ENCODE measurements at places on chromosomes 1 and 21. TPM values are rescaled to one million over a fixed set of nuclear protein-coding genes. Genes with fewer than 3 reads are reported as not detected.
A peak's percentile ranks its signal among the peaks of the same experiment; 100 is the strongest.

The SIM2 gene
- 1.3 TPM for polyA plus RNA-seq

DNA sequence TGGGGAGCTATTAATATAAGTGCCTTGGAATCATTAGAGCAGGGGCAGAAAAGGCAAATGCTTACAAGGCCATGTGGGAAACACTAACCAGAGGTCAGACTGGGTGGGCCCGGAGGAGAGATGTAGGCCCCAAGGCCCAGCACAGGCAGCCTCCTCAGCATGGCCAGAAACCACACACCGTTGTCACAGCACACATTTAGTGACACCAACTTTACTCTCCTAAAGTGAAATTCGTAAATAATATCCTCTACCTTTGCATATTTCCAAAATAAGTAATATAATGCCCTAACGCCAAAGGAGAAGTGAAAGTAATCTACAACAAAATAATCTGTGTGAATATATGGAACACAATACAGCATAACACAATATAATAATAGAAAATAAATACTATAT, 62.6 kb downstream of the KIF21B start:
- no peak for DNase-seq

DNA sequence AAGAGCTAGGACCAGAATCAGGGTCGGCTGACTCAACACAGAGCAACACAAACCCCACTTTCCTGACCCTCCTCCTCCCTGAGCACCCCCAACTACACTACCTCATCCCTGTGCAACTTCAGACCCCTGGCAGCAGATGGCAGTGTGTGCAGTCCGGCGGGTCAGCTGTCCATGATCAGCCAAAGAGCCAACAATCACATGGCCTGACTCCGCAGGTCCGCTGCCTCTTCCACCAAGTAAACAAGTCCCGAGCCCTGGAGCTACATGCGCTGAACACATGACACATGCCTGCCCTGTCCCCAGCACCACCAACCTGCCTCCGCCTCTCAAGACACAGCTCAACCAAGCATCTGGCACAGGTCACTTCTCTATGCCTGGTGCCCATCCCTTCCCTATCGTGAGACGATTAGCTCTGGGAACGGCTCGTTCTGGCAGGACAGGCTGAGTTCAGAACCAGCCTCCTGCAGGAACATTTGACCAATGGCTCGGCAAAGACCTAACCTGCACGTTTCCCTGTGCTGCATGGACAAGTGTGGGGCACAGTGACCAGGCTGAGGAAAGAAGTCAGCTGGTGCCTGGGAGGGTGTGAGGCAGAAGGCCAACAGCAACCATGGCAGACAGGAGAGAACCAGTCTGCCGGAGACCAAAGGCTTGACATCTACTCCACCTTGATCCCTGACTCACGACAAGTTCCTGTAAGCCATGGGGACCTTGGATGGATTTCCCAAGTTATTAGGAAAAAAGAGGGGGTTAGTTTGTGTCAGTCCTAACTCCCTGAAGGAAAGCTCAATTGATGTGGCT, 60.3 kb downstream of the CD46 start:
- DNase-seq, result no peak

The RASAL2 gene
- polyA plus RNA-seq, result 34.0 TPM

The PRELP gene
- polyA plus RNA-seq, result 2.0 TPM

The TEX38 gene
- 0.25 TPM for polyA plus RNA-seq

DNA sequence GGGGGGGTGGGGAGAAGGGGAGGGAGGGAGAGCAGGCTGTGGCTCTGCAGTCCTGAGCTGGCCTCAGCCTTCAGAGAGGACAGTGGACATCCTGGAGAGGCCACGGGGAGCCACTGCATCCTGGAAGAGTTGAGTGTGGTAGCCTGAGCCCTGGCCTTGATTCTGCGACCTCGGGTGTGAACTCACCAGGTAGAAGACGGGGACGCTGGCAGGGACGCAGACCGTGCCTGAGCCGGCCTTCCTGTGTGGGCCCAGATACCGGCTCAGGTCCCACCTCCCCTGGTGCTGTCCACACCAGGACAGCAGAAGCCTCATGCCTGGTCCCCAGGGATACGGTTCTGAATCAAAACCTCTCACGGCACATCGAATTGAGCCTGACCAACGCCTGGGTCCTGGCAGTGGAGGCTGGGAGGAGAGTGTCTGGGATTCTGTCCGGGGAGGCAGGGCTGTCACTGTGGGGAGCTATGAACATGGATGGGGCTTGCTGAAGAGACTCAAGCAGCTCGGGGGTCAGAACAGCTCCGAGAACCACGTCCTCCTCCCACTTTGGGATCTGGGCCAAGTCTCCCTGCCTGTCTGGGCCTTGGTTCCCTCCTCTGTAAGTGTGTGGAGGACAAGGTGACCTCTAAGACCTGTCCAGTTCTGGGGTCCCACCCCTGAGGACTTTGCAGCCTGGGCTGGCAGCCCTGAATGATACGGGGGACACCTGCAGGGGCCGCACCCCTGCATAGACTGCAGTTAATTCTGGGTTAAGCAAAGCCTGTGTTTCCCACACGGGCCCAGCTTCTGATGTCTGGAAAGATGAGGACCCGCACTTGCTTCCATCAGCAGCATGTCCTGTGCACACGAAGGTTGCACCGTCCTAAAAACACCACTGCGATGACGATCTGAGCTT, 30.4 kb downstream of the RRP1 start:
- DNase-seq, result no peak

The REN gene
- polyA plus RNA-seq, result not detected

DNA sequence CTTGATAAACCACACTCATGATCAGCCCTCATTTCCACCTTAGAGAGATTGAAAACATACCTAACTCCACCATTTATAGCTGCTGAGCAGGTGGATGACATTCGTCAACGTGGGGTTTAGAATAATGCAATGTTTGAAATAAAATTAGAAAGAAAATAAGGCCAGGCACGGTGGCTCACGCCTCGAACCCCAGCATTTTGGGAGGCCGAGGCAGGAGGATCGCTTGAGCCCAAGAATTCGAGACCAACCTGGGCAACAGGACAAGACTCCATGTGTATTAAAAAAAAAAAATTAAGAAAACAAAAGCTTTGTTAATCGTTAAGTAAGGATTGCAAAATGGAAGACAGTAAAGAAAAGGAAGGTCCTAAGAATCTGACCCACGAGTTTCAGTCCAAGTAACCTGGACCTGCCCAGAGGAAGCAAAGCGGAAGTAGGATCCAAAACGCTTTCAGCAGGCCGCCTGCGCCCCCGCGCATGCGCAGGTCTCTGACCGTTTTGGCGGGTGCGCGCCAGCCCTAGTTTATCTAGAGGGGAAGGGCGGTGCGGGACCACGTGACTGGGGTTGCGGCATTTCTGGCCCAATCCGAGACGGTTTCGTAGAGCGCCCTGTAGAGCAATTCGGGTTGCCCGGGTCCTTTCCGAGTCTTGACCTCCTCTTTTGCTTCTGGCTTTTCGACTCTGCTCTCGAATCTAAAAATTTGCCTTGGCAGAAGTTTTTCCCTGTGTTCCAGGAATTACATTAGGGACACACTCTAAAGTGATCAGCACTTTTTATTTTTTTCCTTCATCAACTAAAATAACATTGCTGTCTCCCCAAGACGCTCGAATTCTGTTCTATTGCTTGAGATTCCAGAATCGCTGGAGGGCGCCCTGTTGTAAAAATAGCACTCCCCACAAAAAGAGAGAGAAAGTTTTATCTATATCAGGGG, 22.5 kb downstream of the ANP32E start:
- peak; percentile 91 for DNase-seq

The RXFP4 gene
- polyA plus RNA-seq, result 0.09 TPM

DNA sequence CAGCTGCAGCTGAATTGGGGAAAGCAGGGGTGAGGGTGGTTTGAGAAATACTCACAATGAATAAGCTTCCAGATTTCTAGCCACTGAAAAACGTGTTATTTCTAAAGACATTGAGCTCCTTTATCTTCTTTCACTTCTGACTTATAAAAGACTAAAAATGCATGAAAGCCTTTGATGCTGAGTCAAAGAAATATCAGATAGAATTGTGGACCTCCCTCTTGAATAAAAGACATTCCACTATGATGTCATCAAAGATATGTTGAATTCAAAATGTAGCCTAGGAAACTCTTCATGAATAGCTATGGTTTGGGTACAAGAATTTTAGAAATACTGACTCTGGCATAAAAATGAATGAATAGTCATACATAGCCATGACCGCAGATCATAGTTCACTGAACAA, 44.7 kb upstream of the COL24A1 start:
- no peak for DNase-seq

- DNase-seq, result no peak
Observed at GRCh38 chr1:3777647-3778589, 5.4 kb downstream of the SMIM1 start.

- DNase-seq, result no peak
Observed at GRCh38 chr1:112396653-112397471, 848 bp downstream of the CTTNBP2NL start.

DNA sequence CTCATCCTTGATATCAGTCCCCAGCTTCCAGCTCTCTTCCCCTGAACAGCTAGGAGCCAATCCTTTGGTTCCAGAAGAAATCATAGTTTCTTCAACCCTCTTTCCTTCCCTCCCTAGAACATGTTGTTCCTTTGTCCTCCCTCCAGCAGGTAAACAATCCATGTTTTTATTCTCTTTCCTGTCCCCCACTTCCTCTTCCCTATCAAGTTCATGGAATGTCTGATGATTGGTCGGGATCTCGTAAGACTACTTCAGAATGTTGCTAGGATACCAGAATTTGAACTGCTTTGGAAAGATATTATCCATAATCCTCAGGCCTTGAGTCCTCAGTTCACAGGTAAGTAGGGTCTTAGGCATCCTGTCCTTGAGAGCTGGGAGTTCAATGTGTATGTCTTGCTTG, 23.1 kb upstream of the SLC27A3 start:
- no peak for DNase-seq

DNA sequence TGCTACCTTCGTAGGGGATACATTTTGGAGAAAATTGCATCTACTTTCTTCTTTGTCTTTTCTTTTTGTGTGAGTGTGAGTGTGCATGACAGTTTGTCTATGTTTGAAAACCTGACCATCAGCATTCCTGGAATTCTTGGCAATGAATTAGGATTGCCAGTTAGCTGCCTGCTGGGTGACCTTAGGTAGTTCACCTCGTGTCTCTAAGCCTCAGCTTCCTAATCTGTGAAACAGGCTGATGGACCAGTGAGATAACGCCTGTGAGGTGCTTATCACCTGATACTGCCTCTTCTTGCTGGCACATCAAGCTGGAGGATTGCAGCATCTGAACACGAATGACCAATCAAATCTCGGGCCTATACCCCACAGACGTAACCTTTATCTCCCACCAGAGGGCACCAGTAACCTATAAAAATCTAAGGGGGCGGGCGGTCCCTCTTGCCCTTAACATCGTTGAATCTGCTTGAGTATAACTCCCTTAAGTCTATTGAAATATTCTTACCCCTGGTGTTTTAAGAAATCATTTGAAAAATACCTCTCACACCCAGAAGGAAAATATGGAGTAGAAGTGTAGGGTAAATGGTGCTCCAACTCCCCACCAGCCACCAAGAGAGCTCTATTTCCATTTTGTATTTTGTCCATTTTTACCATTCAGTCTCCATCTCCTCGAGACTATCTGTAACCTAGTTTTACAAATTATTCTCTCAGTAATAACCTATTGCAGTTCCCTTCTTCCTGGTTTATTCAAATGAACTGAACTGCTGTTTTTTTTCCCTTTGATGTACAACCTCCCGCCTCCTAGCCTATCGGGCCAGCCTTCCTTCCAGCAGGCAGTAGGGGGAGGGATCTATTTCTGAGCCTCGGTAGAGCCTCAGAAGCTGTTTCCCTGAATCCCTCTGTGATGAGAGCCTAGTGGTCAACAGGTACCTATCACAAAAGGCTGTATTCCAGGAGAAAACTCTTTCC, 49.7 kb downstream of the MDM4 start:
- peak; percentile 42 for DNase-seq

- no peak for DNase-seq
Observed at GRCh38 chr1:243786531-243786930, 63.5 kb downstream of the AKT3 start.

- DNase-seq, result no peak
Observed at GRCh38 chr1:25544819-25545218, 1.4 kb downstream of the LDLRAP1 start.
